ENCODE measurements at places on chromosomes 5 and 9.

DNA sequence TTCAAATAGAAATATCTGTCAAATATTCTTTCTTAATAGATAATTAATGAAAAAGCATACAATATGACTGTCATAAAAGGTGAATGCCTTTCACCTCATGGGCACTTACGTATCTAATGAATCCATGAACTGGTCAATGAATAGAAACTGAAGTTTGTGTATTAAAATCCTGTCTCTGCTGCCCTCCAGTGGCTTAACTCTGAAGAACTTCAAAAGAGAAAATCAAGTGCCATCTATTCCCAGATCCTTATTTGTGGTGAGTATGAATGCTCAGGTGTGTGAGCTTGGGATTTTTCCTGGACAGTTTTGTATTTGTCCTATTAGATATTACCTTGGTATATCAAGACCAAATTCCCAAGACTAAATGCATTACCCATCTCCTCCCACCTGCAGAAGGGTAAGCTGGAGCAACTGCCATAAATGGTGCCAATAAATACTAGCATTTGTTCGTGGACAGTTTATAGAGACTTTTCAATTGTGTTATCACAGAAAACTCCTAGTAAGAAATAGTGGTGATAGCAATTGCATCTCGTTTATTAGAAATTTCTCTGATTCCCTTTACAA is 44.0 kb upstream of the SVEP1 start:
- no peak for DNase-seq

- DNase-seq, result no peak
Measured at GRCh38 chr5:76579166-76579937, 43.9 kb downstream of the F2RL2 start.

DNA sequence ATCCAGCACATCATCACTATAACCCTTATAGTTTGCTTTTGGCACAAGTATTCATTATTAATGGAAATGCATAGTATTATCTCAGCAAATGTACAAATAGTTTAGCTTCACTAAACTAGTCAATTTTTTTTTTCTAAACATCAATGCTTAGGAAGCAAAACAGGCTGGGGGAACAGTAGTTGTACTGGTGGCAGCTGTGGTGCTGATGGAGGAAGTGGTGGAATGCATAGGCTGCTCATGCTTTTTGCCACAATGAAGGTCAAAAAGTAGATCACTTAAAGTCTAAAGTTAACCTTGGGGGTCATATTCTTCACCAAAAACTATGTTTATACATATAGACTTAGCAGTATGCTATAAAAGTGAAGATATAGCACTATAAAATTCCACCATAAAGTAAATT is 36.3 kb upstream of the CDKN2B start:
- no peak for DNase-seq

DNA sequence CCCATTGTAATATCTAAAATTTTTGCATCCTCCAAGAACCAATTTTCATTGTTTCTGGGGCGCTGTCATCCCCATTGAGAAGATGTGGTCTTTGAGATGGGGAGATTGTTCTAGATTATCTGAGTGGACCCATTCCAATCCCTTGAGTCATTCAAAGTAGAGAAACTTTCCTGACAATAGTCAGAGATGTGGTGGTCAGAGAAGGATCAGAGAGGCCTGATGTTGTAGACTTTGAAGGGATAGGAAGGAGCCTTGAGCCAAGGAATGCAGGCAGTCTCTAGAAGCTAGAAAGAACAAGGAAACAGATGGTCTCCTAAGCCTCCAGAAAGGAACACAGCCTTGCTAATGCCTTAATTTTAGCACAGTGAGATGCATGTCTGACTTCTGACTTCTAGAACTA is 80.4 kb downstream of the TEK start:
- no peak for DNase-seq

DNA sequence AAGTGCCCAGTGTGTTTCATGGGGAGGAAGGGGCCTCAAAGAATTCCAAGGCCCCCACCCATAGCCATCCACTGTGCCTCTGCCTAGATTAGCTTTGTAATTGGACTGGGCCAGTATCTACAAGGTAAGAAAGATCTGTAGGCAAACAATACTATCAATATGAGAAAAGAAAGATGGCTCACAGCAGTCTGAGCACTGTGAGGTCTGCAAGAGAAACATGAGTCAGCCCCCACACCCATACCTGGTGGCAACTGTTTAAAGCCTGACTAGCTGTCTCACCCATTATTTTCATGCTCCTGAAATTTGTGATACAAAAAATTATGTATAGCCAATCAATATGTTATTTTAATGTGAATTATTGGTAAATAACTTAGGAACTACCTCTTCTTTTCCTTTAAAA is 10.0 kb upstream of the ZNF483 start:
- no peak for DNase-seq

DNA sequence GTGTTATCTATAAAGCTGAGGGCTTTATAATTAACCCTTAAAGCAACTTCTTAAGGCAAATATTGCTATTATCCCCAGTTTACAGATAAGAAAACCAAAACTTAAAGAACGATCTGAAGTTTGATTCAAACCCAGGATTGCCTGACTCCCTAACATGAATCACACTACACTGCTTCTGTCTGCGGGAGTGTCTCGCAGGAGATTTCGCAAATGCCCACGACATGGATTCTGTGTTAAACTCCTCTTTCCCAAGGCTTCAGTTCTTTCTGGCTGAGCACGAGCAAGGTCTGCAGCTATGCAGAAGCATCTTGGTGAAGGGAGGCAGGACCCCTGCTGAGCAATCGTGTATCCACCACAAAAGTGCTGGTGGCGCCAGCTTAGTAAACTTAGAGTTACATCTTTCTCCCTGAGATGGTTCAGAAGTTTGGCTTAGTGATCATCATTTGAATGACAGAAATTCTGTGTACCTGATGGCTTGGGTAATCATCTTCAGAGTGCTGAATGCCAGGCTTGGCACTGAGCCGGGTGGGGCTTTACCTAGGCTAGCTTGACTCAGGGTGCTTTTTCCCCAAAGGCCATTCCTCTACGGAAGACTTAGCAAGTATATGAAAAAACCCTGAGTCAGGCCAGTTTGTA is 81.4 kb upstream of the PIK3R1 start:
- DNase-seq, result no peak

DNA sequence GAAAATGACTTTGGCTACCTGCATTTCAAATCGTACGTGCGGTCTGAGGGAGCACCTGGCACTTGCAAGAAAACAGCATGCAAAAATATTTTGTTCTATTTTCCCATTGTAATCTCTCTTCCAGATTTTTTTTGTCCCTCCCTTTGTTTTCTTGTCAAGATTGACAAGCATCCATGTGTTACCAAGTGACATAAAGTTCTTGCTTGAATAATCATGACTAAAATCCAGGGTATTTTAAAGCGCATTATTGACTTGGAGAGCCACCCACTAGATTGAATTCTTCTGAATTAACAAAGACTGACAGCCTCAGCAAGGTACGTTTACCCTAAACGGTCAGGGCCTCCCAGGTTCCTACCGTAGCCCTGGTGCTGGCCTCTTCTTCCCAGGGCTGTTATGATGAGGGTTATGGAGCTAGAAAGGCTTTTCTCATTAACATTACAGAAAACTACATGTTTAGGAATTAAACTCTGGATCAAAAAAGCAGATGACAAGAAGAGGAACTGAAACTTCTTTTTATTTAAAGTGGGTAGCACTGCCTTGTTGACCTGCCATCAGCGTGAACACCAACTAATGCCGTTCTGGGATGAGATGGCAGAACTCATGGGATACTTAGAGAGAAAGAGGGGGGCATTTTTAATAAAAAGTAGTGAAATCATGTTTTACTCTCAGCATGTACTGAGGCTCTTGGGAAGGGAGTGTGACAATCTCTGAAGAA is 297.0 kb downstream of the EFNA5 start:
- DNase-seq, result no peak

- no peak for DNase-seq
Measured at GRCh38 chr5:169416583-169417196, 115.8 kb upstream of the SLIT3 start.

- DNase-seq, result no peak
Measured at GRCh38 chr9:20640331-20641187, 18.3 kb upstream of the MLLT3 start.

DNA sequence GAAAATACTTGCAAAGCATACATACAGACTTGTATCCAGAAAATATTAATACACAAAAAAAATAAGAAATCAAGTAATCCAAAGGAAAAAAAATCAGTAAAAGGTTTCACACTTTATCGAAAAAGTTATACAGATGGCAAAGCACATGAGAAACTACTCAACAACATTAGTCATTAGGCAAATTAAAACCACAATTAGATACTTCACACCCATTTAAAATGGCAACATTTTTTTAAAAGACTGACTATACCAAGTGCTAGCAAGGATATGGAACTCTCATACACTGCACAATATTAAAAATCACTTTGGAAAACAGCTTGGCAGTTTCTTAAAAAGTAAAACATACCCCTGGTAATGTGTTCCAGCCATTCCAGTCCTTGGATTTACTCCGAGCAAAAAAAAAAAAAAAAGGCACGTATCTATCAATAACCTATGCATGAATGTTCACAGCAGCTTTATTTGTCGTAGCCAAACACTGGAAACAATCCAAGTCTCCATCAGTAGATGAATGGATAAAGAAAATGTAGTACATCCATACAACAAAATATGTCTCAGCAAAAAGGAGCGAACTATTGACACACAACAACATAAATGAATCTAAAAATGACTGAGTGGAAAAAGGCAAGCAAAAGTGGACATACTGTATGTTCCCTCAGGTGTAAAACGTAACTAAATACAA is 66.0 kb downstream of the GNAQ start:
- DNase-seq, result no peak

- DNase-seq, result no peak
Measured at GRCh38 chr9:93910598-93910997, 44.6 kb downstream of the BARX1 start.

DNA sequence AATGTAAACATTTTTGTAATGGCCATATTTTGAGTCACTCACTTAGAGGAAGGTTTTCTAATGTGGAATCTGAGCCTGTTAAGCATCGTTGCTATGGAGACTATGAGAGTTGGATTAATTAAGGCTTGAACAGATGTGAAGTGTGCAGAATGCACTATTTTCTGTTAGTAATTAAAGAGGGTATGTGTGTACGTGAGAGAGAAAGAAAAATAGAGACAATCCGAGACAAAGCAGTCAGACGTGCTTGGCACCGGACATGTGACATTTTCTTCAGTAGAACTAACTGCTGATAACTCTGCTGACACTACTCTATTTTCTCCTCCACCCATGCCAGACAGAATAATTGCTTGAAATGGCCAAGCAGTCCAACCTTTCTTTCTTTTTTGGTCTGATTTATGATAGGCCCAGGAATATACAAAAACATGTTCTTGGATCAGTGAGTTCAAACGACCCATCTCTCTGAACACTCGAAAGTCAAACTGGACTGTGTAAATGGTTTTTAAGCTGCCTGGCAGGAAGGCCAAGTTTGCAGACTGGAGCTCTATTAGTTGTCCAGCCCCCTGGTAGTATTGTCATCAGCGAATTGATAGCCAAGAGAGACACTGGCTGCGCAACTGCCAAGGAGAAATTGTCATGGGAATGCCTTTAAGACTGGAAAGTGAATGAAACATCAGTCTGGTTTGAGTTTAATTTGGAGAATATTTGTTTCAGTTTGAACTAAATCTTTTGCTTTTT is 322.1 kb downstream of the ARHGEF28 start:
- no peak for DNase-seq

- no peak for DNase-seq
Measured at GRCh38 chr5:59547731-59548130, 345.8 kb downstream of the PDE4D start.

- DNase-seq, result no peak
Measured at GRCh38 chr5:137622850-137623249, 113.0 kb downstream of the KLHL3 start.

DNA sequence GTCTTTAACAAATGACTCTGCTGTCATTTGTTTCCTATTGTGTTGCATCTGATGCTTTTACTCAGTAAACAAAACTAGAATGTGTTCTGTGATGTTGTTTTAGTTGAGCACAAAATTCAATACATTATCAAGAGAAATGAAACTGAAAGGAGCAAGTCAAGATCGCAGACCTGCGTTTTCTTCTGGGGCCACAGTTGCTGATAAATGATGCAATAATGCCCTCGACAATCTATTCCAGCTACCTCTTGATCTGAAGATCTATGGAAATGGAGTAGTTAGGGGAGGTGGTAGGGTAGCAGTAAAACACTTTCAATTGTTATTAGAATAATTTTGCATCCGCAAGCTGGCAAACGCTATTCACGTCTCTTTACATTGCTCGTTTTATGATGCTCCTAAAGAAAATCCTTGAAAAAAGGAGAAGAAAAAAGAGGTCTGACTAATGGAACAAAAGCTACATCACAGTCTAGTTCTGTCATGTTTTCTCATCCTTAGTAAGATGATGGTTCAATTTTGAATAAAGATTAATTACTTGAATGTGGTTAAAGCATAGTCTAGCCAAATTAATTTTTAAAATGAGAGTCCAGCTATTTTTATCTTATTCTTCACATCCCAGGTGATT is 1.6 kb downstream of the ZNF366 start:
- DNase-seq, result no peak

GRCh38 chr5:133253070-133253469 is 201.3 kb downstream of the HSPA4 start:
- no peak for DNase-seq

GRCh38 chr5:150063638-150064037 is 22.7 kb downstream of the CSF1R start:
- DNase-seq, result no peak

GRCh38 chr9:89448381-89448780 is 49.5 kb downstream of the SEMA4D start:
- DNase-seq, result no peak

GRCh38 chr9:111433082-111433481 is 51.1 kb downstream of the ECPAS start:
- DNase-seq, result no peak

DNA sequence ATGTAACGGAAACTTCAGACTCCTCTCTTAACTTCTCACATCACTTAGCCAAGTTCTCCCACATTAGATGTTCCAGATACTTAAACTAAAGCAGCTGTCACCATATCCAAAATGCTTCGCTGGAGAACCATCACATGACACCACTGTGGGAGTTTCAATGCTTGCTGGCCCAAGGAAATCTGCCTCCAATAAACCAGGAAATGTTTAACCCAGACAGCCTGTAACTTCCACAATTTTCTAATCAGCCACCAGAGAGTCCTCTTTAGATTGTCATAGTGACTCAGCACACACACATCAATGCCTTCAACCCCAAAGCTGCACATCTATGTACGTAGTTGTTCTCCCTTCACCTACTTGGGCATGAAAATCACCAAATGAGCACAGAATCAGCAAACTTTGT is 118.7 kb downstream of the LPAR1 start:
- DNase-seq, result no peak

- DNase-seq, result no peak
Measured at GRCh38 chr5:143359869-143360268, 43.6 kb downstream of the NR3C1 start.

GRCh38 chr5:81751836-81752643 is 1.1 kb upstream of the SSBP2 start:
- no peak for DNase-seq
